ENCODE measurements at places on chromosomes 3 and 15.

DNA sequence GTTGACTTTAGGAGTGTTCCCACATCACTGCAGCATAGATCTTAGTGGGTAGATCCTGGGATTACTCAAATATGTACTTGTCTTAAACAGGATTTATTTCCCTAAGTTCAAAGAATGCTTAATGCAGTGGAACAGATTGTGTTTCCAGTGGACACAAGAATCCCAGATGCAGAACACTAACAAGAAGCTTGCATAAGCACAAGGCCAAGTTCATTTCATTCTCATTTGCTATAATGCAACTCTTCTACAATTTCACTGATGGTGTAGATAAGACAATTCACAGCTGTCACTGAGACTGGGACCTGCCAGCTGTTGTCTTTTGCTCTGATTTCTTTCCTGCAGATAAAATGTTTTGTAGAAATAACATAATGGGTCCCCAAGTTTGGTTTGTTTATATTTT lies 225.6 kb downstream of the NFKBIZ start:
- DNase-seq = no peak

- DNase-seq = no peak
These were observed 56.6 kb downstream of the RFTN1 start for GRCh38 chr3:16456784-16457415.

DNA sequence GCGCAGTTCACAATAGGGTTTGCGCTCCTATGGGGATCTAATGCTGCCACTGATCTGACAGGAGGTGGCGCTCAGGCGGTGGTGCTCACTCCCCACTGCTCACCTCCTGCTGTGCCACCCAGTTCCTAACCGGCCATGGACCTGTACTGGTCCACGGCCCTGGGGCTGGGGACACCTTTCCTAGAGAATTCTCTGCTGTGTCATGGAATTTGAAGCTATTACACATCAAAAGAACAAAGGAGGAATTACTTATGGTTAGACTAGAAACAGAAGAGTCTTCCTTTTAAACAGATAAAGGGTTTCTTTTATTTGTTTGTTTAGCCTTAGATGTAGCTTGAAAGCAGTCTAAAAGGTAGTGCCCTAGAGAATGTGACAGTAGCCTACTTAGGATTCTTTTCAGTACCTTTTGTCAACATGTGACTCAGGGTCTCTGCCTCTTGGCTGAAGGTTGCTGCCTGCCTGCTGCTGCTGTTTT lies 50.3 kb downstream of the PAK2 start:
- DNase-seq = no peak

DNA sequence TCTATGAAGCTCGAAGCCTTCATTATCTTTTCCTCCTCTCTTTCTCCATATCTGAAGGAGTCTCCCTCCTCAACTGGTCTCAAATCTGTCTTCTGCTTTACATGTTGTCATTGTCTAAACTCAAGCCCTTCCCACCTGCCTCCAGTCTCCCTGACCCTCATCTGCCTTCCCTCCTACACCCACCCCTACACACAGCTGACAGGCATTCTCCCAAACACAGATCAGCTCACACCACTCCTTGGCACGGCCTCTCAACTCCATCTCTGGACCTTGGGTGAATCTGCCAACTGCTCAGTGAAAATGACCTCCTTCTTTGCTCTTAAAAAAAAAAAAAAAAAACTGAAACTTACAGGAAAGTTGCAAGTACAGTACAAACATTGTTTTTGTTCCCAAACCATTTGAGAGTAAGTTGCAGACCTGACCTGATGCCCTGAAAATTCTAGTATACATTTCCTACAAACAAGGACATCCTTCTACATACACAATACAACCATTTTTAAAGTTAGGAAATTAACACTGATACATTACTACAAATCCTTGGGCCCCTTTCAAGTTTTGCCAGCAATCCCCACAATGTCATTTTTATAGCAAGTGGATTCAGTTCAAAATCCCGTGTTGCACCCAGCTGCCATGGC lies 49.4 kb upstream of the UBE2E1 start:
- no peak for DNase-seq

- no peak for DNase-seq
These were observed 128.3 kb downstream of the PLCL2 start for GRCh38 chr3:17013050-17013449.

- no peak for DNase-seq
These were observed 44.9 kb downstream of the SPATA16 start for GRCh38 chr3:173096140-173096539.

- DNase-seq = no peak
These were observed 18.1 kb upstream of the OR5AC2 start for GRCh38 chr3:98068824-98069223.

DNA sequence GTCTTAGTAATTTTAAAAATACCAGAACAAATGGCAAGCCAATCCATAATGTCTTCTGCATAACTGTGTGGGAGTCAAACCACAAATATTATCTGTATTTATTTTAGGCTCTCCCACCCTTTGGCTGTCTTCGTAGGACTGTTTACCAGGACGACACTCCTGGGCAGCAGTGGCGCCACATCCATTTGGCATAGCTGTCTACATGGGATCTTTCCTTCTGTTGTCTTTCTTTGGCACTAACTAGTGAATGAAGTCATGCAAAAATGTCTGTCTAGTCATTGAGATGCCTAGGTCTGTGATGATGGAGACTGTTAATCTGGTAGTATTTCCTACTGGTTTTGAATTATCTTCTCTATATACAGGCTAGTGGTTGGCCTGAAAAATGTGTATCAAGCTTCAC lies 54.0 kb upstream of the CHMP2B start:
- no peak for DNase-seq

DNA sequence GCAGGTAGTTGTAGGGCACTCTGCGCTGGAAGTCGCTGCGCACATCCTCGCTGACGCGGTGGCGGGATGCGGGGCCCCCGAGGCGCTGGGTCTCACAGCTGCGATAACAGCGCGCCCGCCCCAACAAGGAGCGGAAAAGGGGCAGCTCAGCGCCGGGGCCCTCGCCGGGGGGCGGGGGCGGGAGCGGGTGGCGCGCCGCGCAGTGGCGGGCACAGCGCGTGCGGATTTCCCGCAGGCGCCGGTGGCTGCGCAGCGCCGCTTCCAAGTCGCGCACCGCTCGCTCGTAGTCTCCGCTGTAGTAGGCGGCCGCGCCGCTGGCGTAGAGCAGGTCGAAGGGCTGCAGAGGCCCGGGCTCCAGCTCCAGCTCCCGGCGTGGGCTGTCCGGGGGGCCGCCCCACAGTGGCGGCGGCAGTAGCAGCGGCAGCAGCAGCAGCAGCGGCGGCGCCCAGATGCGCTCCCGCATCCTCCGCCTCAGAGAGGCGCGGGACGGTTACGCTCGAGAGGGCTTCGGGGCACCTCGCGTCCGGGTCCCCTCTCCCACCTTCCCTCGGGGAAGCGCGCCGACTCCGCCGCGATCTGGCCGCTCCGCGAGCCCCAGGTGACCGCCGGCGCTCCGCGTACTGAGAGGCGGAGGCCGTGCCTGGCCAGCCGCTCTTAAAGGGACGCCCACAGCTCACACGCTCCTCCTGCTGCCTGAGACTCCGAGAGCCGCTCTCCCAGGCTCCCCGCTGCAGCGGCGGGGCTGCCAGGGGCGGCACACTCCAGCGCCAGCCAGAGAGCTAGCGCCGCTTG lies at the start of gene P3H2:
Gene P3H2, minus strand, starts transcription at position 629 of the 792 bp plus-strand sequence. Its CDS starts 166 bp downstream, at position 463.
- no peak for DNase-seq

DNA sequence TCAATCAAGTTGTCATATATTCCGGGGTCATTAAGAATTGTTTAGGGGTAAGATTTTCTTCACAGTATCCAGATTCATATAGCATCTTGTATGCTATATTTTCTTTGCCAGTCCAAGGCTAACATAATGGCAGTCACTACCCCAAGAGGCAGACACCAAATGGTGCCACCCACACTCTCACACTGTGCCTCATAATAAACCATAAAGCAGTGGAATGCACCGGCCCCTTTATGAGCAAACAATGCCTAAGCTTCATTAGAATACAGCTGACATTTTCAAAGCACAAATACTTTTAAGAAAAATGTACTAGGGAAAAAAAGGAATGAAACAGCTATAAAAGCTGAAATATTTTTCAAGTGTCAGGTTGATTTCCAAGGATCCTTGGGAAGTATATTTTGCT lies 121.6 kb downstream of the TFDP2 start:
- DNase-seq = no peak

DNA sequence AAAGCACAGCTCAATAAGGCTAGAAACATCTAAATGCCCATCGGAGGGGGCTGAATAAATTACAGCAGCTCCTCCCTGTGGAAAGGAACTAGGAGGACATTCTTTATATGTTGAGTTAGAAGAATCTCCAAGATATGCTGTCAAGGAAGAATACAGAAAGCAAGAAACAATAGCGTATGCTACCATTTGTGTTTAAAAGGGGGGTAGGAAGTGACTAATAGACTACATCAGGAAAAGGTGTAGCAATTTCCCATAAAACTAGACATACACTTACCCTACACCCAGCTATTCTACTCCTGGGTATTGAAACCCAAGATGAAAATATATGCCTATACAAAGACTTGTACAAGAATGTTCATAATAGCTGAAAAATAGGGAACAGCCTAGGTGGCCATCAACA lies 21.6 kb downstream of the SEC61A1 start:
- no peak for DNase-seq

DNA sequence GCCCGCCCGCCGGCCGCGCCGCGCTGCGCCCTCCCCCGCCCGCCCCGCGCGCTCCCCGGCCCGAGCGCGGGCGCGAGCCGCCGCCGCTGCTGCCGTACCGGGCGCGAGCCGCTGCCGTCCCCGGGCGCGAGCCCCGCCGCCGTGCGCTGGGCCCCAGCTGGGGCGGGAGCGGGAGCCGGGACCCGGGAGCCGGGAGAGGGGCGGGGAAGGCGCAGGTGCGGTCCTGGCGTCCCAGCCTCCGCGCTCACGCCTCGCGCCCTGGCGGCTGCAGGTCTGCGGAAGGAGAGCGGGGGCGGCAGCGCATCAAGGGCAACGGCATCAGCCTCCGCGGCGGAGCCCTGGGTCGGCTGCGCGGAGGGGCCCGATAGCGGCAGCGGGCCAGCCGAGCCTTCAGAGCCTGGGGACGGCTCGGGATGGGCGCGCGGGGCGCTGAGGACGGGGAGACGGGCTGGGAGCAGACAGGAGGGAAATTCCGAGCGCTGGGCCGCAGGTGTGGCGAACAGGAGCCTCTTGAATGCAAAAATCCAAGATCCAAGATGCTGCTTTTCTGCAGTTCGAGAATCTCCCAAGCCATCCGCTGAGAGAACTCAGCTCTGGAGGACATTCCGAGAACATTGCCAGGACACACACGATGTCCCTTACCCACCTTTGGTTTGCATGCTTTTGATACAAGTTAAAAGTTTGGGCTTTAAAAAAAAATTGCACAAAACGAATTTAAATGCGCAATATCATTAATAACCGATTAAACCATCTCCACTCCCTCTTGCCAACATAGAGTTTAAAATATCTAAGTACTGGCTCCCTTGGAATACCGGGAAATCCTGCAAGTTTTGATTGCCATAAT lies 251.1 kb downstream of the TJP1 start:
- DNase-seq = no peak

DNA sequence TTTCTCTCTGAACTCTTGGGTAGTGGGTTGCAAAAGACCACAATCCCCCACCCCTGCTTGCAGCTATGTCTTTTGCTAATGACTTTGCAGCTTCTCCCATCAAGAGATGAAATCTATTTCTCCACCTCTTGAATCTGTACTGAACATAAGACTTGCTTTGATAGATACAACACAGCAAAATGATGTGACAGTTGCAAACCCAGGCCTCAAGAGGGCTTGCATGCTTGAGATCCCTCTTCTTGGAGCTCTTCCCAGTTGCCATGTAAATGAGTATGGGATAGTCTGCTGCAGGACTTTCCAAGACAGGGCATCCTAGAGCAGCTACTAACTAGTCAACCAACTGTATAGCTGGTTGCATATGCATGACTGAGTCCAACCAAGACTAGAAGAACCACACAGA lies 783.6 kb downstream of the PDCD6IP start:
- DNase-seq = no peak

DNA sequence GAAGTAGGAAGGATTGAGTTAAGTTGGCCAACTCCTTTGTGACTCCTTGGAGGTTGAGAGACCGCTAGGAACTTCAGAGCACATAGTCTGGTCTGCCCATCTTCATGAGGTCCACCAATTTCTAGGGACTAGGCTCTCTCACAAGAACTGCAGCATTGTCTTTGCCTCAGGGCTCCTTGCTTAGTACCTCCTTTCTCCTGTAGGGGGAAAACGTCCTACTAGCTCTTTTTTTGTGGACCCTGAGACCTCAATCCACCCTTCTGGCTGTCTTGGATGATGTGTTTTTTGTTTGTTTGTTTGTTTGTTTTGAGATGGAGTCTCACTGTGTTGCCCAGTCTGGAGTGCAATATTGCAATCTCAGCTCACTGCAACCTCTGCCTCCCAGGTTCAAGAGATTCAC lies 21.6 kb downstream of the REC114 start:
- no peak for DNase-seq

DNA sequence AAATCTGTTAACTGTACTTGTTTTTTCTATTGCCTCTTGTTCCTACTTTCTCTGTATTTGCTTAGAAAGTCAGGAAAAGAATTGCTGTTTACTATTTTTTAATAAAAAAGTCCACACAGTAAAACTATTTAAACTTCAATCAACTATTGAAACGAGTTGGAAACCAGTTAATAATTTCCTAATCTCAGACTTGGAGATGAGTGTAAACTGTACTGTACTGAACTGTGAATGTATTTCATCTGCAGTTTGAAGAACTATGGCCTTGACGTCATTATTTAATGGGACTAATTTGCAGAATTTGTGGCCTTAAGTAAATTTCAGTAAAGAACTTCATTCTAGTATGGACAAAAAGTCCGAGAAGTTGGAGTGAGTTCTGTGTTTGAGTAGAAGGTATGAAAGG lies 89.1 kb downstream of the LRRC28 start:
- DNase-seq = no peak

DNA sequence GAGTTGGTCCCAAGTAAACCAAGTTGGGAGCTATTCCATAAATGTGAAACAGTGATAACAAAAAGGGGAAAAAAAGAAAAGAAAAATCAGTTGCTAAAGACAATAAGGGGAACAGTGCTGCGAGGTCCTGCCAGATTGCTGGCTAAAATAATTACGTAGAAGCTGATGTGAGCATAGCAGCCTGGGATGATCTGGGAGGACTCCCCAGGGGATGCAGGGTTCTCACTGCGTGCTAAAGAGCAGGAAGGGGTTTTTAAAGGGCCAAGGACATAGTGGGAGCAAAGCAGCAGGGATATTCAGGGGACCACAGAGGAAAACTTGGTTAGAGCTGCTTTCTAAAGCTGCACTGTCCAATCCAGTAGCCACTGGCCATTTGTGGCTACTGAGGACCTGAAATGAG lies 133.0 kb upstream of the UMPS start:
- no peak for DNase-seq

GRCh38 chr3:147614210-147614609 lies 205.0 kb downstream of the ZIC1 start:
- DNase-seq = no peak

- no peak for DNase-seq
These were observed 160.7 kb upstream of the MCTP2 start for GRCh38 chr15:94070356-94071295.

GRCh38 chr15:99096894-99097426 lies 7.9 kb upstream of the SYNM start:
- DNase-seq = no peak
